ENCODE measurements at places on chromosomes 16 and 17.

- peak; percentile 83 for DNase-seq
These were observed at the start of gene IL21R for GRCh38 chr16:27401768-27402568. Gene IL21R (plus strand): TSS chr16:27402174. CDS start chr16:27430072, 27,898 bp downstream.

DNA sequence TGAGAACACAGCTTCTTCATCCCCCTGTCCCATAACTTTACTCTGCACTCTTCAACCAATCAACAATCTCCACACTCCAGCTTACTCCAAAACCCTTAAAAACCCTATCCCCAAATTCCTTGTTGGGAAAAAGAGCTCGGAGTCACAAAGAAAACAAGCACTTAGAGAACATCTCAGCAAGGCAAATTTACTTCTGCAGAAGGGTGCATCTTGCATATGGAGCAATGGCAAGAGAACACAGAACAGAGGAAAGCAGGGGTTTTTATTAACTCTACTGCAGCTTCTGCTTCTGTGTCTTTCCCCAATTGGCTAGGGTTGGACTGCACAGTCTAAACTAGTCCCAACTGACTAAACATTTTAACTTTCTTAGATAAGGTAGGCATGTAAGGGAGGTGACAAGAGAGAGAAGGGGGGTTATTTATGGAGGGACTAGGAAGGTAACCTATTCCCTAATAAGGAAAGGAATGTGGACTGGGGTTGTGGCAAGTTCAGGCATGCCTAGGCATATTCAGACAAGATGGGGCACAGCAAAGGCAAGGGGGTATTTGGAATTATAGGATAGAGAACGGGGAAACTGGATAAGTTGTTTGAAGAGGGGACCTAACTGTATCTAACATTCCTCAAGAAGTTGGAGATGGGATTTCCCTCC lies 125.5 kb downstream of the CACNG3 start:
- DNase-seq: no peak

DNA sequence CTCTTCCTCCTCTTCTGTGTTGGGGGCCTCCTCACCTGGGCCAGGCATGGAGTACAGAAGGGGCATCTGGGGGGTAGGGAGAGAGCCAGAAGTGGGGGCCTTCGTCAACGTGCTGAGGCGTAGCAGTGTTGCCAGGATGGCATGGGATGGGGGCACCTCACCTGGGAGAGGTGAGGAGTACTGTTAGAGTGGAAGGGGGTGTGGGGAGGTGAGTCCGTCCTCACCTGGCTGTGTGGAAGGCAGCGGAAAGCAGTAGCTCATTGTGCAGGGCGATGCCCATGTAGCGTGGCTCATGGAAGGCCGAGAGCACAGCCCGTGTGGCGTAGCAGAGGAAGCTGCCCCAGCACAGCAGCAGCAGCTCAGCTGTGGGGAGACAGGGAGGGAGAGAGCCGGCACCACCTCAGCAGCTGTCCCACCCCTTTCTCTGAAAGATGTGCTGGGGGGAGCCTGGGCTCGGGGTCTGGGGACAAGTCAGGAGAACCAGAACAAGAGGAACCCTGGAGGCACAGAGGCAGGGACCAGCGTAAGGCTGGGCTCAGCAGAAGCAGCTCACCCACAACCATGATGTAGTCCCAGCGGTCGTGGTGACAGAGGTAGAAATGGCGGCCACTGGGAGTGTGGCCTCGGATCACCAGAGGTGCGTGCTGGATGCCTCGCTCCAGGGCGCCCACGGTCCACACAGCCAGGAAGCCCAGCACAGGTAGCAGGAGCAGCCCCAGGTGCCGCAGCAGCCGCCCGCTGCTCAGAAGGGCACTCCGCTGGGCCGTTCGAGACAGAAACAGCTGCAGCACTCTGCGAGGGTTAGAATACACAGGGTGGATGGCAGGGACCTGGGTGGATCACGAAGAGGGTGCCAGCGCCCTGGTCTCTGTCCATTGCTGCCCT lies 9.0 kb downstream of the GPR179 start:
- no peak for DNase-seq

GRCh38 chr16:15509593-15510535 lies 75.5 kb downstream of the BMERB1 start:
- no peak for DNase-seq

DNA sequence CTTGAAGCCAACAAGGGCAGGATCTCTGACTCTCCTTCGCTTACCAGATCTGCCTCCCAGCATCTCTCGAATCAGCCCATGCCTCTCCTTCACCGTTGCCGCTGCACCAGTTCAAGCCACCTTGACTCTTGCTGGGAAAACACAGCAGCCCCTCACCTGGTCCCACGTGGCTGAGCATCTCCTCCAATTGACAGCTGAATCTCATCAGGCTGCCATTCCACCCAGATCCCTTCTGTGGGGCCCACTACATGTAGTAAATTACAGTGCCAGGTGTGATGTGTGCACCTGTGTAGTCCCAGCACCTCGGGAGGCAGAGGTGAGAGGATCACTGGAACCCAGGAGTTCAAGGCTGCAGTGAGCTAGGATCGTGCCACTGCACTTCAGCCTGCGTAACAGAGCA lies 37.8 kb upstream of the C16orf78 start:
- no peak for DNase-seq

DNA sequence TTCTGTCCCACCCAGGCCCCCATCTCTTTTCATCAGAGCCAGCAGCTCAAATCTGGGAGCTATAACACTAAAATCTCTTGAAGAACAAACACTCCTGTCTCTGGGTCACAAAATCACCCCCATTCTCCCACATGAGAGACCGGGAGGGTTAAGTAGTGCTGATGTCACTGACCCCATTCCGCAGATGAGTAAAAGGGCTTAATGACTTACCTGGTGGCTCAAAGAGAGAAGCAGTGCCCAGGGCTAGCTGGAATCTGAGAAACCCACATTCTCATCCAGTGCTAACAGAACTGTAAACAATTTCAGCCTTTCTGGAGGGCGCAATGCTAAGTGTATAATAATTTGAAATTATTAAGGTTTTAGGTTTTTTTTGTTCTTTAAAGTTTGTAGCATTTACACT lies 26.3 kb upstream of the LHX1 start:
- no peak for DNase-seq

DNA sequence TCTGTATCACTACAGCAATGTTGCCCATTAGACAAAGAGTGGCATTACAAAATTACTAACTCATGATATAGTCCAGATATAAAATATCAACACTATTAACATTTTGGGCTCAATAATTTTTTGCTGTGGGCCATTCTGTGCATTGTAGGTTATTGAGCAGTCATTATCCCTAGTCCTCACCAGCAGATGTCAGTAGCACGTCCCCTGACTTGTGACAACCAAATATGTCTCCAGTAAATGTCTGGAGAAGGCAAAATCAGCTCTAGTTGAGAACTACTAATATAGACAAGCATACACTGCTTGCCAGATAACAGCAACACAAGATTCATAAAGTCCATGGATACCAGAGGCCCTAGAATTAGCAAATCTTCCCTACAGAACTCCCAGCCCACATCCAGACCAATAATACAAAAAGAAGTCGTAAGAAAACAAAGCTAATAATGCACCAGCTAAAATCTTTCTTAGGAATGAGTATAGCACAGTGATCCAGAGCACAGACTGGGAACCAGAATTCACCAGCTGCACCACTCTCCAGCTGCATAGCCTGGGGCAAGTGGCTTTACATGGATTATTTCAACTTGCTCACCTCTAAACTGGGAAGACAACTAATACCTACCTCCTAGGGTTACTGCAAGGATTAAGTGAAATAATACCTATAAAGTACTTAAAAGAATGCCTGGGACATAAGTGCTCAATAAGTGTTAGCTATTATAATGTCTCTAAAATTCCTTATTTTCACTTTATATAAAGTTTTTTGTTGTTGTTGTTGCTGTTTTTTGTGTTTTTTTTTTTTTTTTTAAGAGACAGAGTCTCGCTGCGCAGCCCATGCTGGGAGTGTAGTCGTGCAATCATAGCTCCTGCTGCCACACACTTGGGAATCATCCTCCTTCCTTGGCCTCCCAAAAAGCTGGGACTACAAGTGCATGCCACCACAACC lies 23.7 kb downstream of the HELZ start:
- no peak for DNase-seq

- DNase-seq: no peak
These were observed 13.6 kb downstream of the ZC3H7A start for GRCh38 chr16:11783319-11784037.

GRCh38 chr17:60383379-60383778 lies 8.6 kb downstream of the USP32 start:
- DNase-seq: no peak

DNA sequence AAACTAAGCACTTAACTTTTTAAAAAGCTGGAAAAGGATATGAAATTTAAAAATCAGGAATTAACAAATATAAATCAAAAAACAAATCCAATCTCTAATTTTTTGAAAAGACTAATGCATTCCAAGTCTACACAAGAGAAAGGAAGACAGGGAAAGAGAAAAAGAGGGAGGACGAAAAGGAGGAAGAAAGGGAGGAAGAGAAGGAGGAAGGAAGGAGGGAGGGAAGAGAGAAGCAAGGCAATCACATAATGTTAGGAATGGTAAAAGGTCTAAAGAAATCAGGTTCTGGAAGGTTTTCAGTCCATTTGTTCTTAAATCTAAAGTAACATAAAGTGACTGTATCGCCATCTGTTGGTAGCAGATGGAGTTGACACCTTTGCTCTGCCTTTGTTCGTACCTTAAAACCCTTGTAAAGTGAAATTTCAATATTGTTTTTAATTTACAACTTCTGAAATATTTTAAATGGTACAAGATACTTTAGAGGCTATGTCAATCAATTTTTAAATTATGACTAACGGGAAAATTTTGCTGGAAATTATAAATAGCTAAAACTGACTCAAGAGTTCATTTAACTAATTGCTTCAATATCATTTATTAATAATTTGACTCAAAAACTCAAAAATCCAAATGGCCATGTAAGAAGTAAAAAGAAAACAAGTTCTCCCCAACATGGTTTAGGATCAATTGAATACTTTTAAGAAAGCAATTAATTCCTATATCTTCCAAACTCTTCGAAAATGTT lies 20.4 kb upstream of the CDYL2 start:
- no peak for DNase-seq

DNA sequence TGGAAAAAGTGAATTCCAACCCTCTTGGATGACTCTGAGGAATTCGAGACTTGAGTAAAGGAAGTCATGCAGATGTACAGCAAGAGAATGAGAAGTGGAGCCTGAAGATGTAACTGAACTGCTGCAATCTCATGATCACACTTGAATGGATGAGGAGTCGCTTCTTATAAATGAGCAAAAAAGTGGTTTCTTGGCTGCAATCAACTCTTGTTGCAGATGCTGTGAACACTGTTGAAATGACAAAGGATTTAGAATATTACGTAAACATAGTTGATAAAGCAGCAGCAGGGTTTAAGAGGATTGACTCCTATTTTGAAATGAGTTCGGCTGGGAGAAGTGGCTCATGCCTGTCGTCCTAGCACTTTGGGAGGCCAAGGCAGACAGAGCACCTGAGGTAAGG lies 25.5 kb downstream of the ASPA start:
- DNase-seq: no peak

DNA sequence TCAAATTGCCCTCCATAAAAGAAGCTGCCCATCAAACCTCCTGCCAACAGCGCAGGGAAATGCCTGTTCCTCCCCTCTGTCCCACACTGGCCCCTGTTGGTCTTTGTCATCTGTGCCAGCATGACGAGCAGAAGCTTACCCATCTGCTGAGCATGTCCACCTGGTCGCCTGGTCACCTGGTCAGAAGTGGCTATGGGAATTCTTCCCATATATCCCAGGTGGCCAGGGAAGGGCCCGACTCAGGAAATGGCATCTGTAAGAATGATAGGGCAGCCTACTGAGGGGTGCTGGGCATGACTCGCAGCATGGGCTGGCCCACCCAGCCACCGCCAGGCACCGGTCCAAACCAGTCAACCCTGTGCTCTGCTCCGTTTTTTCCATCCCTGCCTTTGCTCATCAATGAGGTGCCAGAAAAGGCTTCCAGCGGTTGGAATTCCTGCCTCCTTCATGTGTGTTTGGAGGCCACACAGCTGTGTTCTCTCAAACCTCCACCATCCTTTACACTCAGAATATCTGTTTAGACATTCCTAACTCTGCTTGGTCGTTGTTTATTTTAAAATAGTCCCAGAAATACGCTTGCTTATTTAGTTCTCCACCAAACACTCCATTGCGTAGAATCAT lies 145.2 kb downstream of the CLEC16A start:
- DNase-seq: no peak

GRCh38 chr17:74408815-74409214 lies 23.1 kb upstream of the GPRC5C start:
- no peak for DNase-seq

DNA sequence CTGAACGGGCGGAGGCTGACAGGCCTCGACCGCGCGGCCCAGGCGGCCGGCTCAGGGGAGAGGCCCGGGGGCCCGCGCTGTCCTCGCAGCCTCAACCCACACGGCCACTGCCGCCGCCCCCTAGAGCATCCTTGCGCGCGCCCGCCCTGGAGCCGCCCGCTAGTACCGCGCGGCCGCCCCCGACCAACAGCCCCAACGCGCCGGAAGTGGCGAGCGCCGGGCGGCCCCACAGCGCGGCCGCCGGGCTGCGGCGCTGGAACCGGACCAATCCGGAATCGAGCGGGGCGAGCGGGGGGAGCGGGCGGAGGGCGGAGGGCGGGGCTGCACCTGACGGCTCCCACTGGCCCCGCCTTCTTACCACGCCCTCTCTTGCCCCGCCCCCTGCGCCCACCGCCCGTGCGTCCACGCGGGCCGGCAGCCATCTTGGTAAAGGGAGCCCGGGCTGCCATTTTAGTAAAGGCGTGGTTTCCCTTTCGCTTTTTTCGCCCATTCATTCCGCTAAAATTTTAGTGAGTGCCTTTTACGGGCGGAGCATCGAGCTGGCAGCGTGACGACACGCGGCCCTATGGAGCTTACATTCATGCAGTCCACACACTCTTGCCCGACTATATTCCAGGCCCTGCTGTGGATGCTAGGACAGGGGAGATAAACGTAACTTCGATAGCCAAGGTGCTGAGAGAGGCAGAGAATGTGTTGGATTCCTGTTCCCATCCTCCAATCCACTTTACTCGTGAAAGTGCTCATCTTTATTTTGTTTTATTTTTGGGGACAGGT lies at the start of gene XPO6:
Gene XPO6, minus strand, starts transcription at position 208 of the 774 bp plus-strand sequence. CDS start 597 bp downstream, outside the sequence.
- peak; percentile 100 for DNase-seq

DNA sequence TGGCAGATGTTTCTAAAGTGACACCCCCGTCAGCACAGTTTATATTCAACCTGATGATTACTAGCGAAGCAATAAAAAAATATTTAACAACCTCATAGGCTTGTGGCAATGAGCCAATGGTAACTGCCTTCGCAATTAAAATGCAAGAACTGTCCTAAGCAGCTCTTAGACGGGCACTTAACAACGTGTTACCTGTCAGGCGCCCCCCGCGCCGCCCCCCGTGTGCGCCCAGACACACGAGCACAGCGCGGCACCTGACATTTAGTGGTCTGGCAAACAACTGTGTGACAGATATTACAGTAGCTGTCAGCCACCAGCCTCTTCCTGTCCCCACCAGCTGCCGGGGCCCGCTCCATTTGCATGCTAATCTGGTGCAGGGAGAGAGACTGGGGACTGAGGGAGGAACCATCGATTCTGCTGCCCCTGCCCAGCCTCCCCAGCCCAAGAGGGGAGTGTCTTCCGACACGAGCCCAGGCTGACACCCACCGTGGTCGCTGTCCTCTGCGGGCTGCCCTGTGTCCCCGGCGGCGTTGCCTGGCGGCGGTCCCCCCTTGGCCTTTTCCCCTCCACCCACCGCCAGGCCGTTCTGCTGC lies 12.7 kb downstream of the NDUFAF8 start:
- DNase-seq: no peak

- no peak for DNase-seq
These were observed 141.3 kb upstream of the CDH8 start for GRCh38 chr16:62177351-62178203.

GRCh38 chr17:28579526-28579925 lies 2.8 kb upstream of the ALDOC start:
- DNase-seq: no peak

GRCh38 chr17:50872710-50873424 lies 6.7 kb upstream of the TOB1 start:
- DNase-seq: no peak

- peak; percentile 40 for DNase-seq
These were observed 41.8 kb downstream of the BRD7 start for GRCh38 chr16:50326835-50327465.
